Aorta (tissue), 5 donors: ENCODE measurements at places on chromosomes 6 and 20. TPM values are rescaled to one million over a fixed set of nuclear protein-coding genes. Genes with fewer than 3 reads are reported as not detected.

Gene C20orf204
- not detected for polyA plus RNA-seq

Gene CSNK2B
- polyA plus RNA-seq = 122 TPM

Gene SGK2
- polyA plus RNA-seq = 2.7 TPM

Gene BTBD9
- 1.5 TPM for polyA plus RNA-seq

Gene ELOVL4
- 1.6 TPM for polyA plus RNA-seq

Gene BHLHE23
- not detected for polyA plus RNA-seq

Gene LY6G6C
- polyA plus RNA-seq = not detected

Gene MYBL2
- 0.20 TPM for polyA plus RNA-seq

Gene TREM1
- 6.5 TPM for polyA plus RNA-seq

Gene VGLL2
- polyA plus RNA-seq = not detected

Gene CRISP3
- 0.05 TPM for polyA plus RNA-seq

Gene CCN5
- 93.1 TPM for polyA plus RNA-seq

Gene BMP2
- polyA plus RNA-seq = 2.6 TPM

Gene SOX18
- 1.3 TPM for polyA plus RNA-seq

Gene SLC17A1
- polyA plus RNA-seq = not detected

Gene RHAG
- not detected for polyA plus RNA-seq

Gene TNNC2
- 1.9 TPM for polyA plus RNA-seq
